ENCODE measurements at places on chromosomes 1 and 21. TPM values are rescaled to one million over a fixed set of nuclear protein-coding genes. Genes with fewer than 3 reads are reported as not detected.
A peak's percentile ranks its signal among the peaks of the same experiment; 100 is the strongest.

GRCh38 chr1:18819986-18820790 is 39.3 kb downstream of the TAS1R2 start:
- DNase-seq, result no peak

- DNase-seq, result no peak
Observed at GRCh38 chr1:190494451-190494850, 16.8 kb upstream of the BRINP3 start.

AMIGO1 gene
- total RNA-seq, result 7.4 TPM

SPRR2A gene
- not detected for total RNA-seq

- no peak for DNase-seq
Observed at GRCh38 chr1:54520631-54521321, 27.3 kb upstream of the ACOT11 start.

DNA sequence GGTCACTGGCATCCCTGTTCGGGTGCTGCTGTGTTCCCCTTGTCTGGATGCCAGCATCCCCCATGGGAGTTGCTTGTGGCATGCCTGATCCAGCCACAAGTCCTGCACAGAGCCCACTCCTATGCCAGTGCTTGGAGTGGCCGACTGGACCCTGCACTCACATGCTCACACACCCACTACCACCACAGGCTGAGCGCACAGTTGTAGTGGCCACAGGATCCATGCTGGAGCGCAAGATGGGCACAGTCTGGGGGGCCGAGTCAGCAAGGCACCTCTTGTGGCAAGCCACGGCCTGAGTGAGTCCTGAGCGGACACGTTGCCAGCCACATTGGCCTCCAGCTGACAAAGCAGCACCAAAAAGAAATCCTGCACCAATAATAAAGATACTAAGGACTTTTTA is 661.6 kb upstream of the TMPRSS15 start:
- no peak for DNase-seq

GRCh38 chr1:215005656-215006345 is 76.7 kb upstream of the KCNK2 start:
- DNase-seq, result no peak

GRCh38 chr1:246786606-246787238 is 62.5 kb downstream of the SCCPDH start:
- DNase-seq, result no peak

DNA sequence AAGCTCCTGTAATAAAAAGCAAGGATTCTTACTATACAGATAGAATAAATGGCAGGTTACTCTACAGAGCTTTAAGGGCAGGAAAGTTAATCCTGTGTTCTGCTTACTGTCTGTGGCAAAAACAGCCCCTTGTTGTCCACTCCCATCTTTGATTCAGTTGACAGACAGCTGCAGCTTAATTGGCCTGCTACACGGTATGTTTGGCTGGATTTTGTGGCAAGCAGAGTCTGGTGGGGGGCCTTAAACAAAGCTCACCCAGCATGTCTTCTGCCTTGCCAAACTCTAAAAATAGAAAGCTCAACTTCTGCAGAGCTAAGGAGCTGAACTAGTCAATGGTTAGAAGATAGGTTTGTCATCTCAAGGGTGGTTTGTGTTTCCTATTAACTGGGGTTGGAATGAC is 407.2 kb downstream of the HLX start:
- no peak for DNase-seq

DNA sequence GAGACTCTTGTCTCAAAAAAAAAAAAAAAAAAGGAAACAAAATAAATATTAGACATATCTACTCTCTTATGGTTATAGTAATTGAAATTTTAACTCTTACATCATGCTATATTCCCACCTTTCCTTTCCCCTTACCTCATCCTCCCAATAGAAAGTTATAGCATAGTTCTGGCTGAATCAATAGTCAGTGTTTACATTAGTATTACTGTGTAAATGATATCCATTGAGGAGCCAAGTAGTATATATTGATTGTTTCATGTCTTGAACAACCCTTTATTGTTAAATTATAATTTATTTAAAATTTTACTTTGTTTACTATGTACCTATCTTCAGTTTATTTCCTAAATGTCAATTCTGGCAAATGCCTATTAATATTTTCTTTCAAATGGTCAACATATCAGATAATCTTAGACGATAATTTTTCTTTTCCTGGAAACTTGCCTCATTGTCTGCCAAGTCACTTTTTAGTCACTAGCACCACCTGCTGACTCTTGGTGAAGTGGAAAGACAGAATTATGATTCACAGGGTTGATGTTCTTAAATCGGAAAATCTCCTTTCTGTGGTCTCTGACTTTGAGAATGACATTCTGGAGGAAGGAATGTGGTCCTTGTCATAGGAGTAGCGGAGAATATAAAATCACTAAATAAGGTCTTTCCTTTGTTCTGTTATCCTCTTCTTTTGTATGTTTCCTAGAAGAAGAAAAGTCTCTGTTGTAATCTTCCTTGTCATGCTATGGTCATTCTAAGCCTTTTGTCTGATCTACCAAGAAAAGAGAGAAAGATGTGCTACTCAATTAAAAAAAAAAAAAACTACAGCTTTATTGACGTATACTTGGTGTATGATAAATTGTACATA is 8.6 kb downstream of the HJV start:
- no peak for DNase-seq

DNA sequence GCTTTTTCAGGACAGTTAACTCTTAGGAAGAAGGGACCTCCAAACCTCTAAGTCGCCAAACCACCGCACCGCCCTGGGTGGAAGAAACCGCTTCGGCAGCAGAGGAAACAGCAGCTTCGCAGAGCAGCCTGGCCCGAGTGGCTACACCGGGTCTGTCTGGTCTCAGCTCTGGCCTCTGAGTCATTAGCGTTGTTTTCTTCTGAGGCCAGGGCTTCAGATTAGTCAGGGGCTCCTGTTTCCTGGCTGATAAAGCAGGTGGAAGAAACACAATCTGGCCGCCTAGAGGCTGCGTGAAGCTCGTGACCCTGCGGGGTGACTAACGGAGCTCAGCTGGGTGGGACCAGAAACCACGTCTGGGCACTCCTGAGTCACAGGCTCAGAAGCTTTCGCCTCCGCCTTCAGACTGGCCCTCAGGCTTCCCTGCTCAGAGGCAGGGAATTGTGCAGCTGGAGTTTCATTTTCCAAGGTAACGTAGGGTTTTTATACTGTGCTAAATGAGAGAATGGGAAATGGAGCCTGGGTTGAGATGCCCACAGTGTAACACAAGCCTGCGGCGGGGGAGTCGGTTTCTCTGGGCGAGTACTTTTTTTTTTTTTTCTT is 44.9 kb downstream of the CHAF1B start:
- peak; percentile 93 for DNase-seq

DNA sequence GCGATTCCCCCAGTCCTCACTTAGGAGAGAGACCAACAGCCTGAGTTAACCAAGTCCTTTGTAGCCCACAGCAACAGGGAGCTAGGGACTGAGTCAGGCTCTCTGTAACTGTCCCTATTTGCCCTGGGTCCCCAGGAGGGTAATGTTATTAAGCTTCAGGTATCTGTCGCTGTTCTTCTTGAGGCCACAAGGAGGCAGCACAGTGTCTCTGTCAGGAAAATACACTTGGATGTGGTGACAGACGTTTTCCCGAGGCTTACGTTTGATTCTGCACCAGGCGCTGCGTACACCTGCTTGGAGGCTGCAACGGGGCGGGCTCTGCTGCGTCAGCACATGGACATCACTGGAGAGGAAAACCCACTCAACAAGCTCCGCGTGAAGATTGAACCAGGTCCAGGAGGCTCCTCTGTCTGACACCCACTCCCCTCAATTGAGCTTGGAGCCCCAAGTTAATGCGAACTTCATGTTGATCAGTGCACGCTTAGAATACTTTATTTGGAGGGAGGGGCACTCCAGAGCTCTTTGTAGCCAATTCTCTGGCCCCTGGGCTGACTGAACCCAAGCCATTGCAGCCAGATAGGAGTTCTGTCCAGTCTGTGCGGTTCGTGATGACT is 10.7 kb upstream of the ELF3 start:
- no peak for DNase-seq

DNA sequence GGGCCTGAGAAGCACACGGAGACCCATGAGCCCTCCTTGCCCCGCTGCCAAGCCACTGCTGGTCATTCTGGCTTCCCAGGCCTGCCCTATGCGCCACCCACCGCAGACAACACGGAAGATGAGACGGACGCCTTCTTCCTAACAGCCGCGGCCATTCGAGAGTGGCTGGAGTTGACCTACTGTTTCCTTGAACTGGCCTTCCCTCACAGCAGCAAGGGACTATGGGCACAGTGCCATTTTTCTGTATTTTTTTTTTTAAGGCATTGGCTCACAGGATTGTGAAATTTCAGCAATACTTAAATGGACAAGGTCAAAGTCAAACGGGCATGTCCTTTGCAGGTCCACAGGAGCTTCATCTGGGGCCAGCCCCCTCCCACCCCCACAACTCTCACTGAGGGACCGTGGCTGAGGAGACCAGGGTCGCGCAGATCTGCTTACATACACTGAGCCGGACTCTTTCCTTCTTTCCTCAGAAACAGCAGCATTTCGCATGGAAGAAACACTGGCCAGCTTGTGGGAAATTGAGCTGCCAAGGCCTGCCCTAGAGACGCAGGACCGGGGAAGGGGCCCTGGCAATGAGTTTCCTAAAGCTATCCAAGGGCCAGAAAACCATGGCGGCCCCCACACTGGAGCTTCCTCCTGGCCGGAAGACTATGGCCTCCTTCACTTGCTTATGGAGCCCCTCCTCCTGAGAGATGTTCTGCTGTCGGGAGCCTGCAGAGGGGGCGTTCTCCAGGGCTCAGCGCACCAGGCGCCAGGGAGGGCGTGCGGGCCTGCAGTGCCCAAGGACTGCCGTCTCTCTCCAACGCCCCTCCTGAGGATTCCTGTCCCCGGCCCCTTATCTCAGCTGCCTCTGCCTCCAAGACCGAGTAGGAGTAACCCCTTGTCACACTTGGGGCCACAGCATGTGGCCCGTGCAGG is 98.9 kb downstream of the PGBD5 start:
- no peak for DNase-seq

DNA sequence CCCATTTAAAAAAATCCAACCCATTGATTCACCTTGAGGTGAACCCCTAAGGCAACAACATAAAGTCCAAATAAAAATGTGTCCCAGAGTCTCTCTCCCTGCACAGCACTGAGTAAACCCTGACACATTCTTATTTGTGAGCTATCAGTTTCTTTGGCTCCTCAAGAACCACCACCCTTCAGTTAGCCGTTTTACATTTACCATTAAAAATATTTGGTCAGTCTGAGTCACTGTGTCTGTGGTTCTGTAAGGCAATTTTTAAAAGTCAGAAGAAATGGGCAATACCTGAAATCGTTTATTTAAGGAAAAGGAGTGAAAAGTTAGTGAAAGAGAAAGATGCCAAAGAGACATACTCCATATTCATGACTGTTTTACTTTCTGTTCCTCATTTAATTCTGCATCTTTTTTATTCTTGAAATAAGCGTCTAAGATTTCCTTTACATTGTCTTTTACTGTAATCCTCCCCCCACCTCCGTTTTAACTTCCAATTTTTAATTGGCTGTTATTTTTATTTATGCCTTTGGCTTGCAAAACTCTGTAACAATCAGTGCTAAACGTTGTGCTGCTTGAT is 91.7 kb upstream of the IVNS1ABP start:
- no peak for DNase-seq

DNA sequence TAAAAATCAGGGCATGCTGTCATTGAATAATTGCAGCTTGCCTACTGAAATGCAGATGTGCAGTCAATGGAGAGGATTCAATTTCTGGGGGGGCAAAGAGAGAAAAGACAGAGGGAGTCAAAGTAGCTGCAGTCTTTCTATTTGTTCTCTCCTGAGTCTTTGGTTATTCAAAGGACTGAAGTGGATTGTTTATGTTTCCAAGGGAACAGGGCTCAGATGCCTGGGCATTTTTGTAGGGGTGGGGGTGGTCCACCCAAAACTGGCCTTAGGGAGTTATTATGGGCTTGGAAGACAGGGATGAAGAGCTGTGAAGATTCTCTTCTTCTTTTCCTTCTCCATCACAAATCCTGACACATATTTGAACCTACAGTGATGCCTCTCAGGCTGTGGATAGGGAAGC is 408.8 kb upstream of the DAB1 start:
- DNase-seq, result no peak

BGLAP gene
- total RNA-seq, result not detected

DNA sequence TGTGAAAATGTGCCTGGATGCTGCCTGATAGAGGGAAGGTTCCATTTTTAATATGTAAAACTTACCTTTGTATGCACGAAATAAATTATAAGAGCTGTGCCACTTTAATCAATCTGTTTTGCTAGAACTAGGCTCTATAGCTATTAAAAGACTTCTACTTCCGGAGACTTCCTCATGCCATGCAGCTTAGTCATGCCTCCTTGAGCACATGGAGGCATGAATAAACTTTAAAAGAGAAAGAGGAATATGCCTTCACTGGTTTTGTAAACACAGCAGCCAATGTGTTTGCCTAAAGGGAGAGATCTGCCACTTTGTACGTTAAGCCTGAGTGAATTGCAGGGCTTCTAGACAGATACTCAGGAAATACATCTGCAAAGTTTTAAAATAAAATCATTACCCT is 604.6 kb downstream of the LRRIQ3 start:
- no peak for DNase-seq

DNA sequence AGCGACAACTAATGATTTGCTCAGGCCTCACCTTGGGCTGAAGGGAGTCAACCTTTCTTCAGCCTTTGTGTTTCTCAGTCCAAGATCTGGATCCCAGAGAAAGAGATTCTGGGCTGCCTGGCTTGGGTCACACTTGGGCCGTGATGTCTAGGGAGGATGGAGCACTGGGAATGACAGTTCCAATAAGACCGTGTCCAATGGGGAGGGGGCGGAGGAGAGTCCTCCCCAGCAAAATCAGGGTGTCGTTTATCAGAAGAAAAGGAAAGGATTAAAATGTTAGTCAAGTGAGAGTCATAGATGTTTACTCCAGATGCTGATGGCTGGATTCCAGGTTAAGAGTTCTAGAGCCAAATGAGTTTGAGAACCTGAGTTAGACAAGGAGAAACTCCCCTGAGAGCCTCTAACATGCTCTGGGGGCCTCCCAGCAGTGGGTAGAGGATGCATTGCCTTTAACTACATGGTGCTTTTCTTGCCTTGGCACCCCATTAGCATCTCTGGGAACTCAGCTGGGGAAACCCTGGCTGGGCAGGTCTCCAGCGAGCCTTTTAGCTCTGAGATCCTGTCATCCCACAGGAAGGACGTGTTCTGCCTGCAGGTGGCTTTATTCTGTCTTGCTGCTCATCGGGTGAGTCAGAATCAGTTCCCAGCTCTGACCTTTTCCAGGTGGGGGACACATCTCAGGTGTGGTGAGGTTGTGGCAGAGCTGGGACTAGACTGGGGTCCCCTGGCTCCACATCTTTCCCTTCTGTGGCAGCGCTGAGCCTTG is 22.2 kb downstream of the NIPAL3 start:
- no peak for DNase-seq
